Effector memory CD8-positive, alpha-beta T cell (primary cell): ENCODE measurements at places on chromosomes 3 and 15.

DNA sequence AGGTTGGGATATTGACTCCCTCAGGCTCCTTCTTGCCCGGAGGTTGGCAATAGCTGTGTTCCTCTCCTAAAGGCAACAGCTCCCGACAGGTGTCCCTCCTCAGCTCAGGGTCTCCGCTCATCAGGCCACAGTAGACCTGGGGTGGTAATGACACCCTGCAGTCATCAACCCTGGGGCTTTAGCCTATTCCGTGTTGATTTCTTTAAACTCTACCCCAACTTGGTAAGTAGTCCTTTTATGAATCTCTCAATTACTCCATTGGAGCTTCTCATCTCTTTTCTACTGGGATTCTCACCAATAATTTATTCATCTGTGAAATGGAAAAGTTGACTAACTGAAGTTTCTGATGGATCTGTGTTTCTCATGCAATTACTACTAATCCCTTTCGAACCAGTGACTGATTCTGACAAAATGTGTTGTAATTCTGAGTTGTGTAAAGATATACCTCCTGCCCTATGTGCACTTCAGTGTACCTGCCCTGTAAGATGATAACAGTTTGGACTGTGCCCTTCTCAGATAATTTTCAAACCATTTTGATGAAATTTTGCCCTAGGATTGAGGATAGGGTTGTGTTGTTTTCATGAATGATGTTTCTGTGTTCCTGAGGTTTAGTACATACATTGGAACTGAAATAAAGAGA is 89.7 kb downstream of the RPL39L start:
- no peak for DNase-seq
- no peak overlapping the region for H3K4me3 ChIP-seq
- peaks cover 62% of the 10 kb centered on the region for H3K36me3 ChIP-seq
- H3K27ac ChIP-seq: peak overlapping the region; percentile 57

GRCh38 chr15:89936051-89936785 is 23.5 kb upstream of the ARPIN start:
- no peak for DNase-seq
- H3K36me3 ChIP-seq: peaks cover 10% of the 10 kb centered on the region
- peaks cover 25% of the 10 kb centered on the region for H3K27me3 ChIP-seq
- peaks cover 11% of the 10 kb centered on the region for H3K4me1 ChIP-seq
- no peak overlapping the region for H3K27ac ChIP-seq
- no peak overlapping the region for H3K4me3 ChIP-seq

DNA sequence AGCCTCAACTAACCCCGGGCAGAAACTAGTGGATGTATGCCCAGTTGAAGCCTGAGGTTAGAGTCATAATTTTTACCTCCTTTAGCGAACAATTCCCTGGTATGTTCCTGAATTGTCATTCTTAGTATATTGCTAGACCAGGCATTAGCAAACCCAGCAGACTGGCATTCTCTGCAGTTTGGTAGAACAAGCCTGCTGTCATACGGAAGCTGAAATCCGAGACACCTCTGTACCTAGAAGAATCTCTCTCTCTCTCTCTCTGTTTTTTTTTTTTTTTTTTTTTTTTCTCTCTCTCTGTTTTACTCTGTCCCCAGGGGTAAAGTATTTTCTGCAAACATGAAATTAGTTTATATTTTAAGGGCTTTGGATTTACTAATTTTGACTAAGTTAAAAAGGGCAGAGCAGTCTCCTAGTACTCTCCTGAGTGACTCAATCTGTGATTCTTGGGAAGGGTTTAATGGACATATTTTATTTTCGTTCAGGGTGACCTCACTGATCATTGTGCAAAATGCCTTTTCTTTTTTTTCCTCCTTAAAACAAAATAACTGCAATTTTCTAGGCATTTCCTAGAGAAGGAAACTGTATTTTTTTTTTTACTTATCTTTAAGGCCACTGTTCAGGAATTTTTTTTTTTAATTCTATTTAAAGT is 133.6 kb upstream of the ICE2 start:
- H3K27ac ChIP-seq: no peak overlapping the region
- no peaks in the 10 kb centered on the region for H3K36me3 ChIP-seq
- no peak overlapping the region for H3K4me3 ChIP-seq
- no peak for DNase-seq

- peaks cover 11% of the 10 kb centered on the region for H3K27me3 ChIP-seq
- peaks cover 4% of the 10 kb centered on the region for H3K36me3 ChIP-seq
Observed at GRCh38 chr3:64295594-64295993, 70.3 kb upstream of the PRICKLE2 start.

- H3K4me1 ChIP-seq: peaks cover 16% of the 10 kb centered on the region
- no peaks in the 10 kb centered on the region for H3K27me3 ChIP-seq
- H3K4me3 ChIP-seq: no peak overlapping the region
- DNase-seq: peak; percentile 13
Observed at GRCh38 chr3:98596541-98597500, 3.4 kb upstream of the CPOX start.

GRCh38 chr3:161549261-161549660 is 52.7 kb downstream of the OTOL1 start:
- H3K4me3 ChIP-seq: no peak overlapping the region
- H3K27ac ChIP-seq: no peak overlapping the region
- no peaks in the 10 kb centered on the region for H3K27me3 ChIP-seq

DNA sequence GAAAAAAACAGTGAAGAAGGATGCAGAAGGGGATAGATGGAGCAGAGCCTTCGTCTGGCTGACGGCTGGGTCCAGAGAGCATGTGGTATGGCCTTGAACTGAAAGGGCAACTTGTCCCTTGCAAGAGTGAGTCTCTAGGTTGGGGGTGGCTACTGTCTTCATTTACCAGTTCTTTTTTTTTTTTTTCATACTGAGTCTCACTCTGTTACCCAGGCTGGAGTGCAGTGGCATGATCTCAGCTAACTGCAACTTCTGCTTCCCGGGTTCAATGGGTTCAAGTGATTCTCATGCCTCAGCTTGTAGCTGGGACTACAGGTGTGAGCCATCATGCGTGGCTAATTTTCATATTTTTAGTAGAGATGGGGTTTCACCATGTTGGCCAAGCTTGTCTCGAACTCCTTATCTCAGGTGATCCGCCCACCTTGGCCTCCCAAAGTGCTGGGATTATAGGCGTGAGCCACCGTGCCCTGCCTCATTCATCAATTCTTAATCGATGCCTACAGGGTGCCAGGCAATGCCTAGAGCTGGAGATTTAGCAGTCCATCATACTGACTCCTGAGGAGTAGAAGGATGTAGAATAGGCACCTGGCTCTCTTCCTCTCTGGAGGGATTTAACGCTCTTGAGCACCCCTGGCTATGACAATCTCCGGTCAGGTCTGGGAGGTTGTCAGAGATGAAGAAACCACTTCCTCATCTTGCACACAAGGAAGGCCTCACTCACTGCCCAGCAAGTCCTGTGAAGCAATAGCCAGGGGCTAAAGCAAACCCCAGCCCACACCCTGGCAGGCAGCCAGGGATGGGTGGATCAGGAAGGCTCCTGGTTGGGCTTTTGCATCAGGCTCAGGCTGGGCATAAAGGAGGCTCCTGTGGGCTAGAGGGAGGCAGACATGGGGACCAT is at the start of gene CAMP:
TSS of gene CAMP (plus strand) at position 880 of the 898 bp plus-strand sequence. CDS start at position 897, 17 bp downstream.
- H3K27me3 ChIP-seq: no peaks in the 10 kb centered on the region
- H3K4me3 ChIP-seq: no peak within 1 kb of the TSS
- H3K4me1 ChIP-seq: peaks cover 4% of the 10 kb centered on the region
- H3K27ac ChIP-seq: no peak within 1 kb of the TSS
- no peaks in the 10 kb centered on the region for H3K36me3 ChIP-seq

DNA sequence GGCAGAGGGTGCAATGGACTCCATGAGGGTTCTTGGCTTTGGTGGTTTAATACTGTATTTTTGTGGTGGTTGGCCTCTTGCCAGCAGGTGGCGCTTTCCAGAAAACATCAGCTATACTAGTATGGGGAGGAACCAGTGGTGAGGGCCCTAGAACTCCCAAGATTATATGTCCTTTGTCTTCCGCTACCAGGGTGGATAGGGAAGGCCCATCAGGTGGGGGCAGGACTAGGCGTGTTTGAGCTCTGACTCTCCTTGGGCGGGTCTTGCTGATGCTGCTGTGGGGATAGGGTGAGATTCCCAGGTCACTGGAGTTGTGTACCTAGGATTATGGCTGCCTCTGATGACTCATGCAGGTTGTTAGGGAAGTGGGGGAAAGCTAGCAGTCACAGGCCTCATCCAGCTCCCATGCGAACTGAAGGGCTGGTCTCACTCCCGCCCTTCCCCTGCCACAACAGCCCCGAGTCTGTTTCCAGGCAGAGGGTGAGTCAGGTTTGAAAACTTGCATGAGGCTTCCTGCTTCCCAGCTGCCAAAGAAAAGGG is 357.7 kb downstream of the OTOL1 start:
- peaks cover 2% of the 10 kb centered on the region for H3K36me3 ChIP-seq
- DNase-seq: no peak

GRCh38 chr15:70507772-70508371 is 255.5 kb downstream of the UACA start:
- DNase-seq: peak; percentile 22
- H3K4me1 ChIP-seq: peaks cover 46% of the 10 kb centered on the region
- no peak overlapping the region for H3K27ac ChIP-seq
- H3K4me3 ChIP-seq: peak overlapping the region; percentile 73

DNA sequence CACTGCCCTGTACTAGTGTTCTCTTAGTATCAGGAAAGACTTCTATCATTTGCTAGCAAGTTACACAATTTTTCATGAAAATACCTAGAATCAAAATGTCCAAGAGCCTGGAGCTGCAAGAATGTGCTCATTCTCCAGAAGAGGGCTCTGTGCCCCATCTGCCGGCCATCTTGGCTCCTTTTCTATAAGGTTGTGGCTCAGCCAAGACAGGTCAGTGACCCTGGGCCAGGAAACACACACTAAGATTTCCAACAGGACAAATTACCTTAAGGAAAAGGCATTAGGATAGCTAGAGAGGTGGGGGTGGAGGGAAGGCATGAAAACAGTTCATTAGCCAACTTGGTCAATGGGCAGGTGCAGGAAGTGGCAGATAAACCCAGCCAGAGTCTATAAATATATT is 20.7 kb downstream of the TIMP4 start:
- H3K4me1 ChIP-seq: no peaks in the 10 kb centered on the region
- DNase-seq: no peak
- peaks cover 14% of the 10 kb centered on the region for H3K27me3 ChIP-seq
- H3K4me3 ChIP-seq: no peak overlapping the region

DNA sequence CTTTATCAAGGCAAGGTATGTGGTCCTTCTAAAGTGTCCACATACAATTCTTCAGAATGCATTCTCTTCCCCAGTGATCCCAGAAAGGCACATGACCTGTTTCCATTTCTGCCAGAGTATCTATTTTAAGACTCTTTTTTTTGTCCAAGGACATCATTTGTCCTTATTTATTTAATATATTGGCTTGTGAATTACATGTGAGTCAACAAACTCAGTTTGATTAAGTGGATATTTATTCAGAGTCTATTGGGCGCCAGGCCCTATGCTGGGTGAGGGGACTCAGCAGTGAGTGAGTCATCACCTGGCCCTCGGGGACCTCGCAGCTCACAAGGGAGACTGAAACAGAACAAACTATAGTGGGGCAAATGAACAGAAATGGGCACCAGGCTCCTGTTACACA is 136.8 kb downstream of the SNRK start:
- DNase-seq: no peak
- peak overlapping the region; percentile 47 for H3K27ac ChIP-seq
- no peaks in the 10 kb centered on the region for H3K4me1 ChIP-seq
- no peak overlapping the region for H3K4me3 ChIP-seq
- no peaks in the 10 kb centered on the region for H3K27me3 ChIP-seq

- no peak overlapping the region for H3K27ac ChIP-seq
- H3K27me3 ChIP-seq: no peaks in the 10 kb centered on the region
- H3K36me3 ChIP-seq: no peaks in the 10 kb centered on the region
- no peak for DNase-seq
- no peaks in the 10 kb centered on the region for H3K4me1 ChIP-seq
Observed at GRCh38 chr3:22371036-22371435, 620.0 kb upstream of the ZNF385D start.

DNA sequence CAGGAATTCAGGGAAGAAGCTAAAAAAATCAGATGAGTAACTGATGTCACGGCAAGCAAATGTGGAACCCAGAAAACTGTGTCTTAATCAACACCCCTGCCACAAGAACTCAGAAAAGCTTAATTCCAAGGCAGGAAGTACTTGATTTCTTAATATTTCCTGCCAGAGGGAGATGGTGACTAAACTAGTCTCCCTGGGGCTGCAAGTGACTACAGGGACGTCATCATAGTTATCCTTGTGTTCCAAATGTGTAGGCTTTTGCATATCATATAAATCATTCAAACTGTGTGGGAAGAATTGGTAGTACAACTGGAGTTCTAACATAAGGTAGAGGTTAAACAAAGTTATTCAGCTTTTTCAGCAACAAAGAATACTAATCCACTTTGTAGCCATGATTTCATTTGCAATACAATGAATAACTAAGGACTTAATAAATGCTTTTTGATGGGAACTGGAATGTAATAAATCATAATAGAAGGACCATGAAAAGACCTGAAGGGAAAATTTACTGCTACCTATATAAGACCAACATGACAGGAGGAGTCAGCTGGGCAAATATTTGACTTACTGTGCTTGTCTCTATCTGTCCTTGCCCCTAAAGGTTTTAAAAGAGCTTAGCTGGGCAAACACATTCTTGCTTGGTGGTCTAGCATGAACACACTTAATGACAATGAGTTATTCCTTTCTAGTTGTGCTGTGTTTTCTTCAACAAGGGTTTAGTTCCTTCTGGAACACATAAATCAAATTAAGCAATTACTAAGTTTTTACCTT is 76.0 kb upstream of the NECTIN3 start:
- no peak overlapping the region for H3K4me3 ChIP-seq
- no peak for DNase-seq
- H3K4me1 ChIP-seq: no peaks in the 10 kb centered on the region
- no peaks in the 10 kb centered on the region for H3K27me3 ChIP-seq
- H3K36me3 ChIP-seq: no peaks in the 10 kb centered on the region

GRCh38 chr3:57007521-57008460 is 52.7 kb upstream of the SPATA12 start:
- DNase-seq: no peak
- H3K4me1 ChIP-seq: peaks cover 5% of the 10 kb centered on the region
- peaks cover 3% of the 10 kb centered on the region for H3K36me3 ChIP-seq

GRCh38 chr3:52298149-52299098 is 10.8 kb downstream of the GLYCTK start:
- peaks cover 16% of the 10 kb centered on the region for H3K4me1 ChIP-seq
- H3K4me3 ChIP-seq: no peak overlapping the region
- peak overlapping the region; percentile 41 for H3K27ac ChIP-seq
- H3K27me3 ChIP-seq: no peaks in the 10 kb centered on the region
- H3K36me3 ChIP-seq: no peaks in the 10 kb centered on the region
- no peak for DNase-seq
